ENCODE measurements at places on chromosomes 1 and 21.

GRCh38 chr1:86470859-86471258 is 2.1 kb downstream of the CLCA1 start:
- DNase-seq = no peak

DNA sequence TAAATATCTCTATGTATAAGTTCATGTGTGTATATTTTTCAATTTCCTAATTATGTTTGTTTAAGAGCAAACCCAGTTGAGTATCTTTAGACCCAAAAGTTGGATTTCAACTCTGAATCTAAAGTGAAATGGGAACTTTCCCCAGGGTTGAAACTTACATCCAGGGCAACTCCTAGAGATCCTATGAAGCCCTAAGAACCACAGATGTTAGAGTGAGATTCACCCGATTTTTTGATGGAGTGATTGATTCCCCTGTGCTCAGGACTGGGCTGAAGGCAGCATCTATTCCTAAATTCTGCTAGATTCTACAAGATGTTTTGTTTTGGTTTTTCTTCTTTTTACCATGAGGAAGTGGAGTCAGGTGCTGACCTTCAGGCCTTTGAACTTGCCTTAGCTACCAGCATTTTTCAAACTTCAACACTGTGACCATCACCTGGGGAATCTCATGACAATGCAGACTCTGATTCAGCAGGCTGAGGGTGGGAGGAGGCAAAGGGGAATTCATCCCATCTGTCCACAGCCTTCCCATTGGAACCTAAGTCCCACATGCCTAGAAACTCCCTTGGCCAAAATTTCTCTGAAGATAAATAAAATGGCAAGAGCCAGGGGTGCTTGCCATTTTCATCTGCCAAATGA is 145.5 kb downstream of the ETS2 start:
- no peak for DNase-seq

DNA sequence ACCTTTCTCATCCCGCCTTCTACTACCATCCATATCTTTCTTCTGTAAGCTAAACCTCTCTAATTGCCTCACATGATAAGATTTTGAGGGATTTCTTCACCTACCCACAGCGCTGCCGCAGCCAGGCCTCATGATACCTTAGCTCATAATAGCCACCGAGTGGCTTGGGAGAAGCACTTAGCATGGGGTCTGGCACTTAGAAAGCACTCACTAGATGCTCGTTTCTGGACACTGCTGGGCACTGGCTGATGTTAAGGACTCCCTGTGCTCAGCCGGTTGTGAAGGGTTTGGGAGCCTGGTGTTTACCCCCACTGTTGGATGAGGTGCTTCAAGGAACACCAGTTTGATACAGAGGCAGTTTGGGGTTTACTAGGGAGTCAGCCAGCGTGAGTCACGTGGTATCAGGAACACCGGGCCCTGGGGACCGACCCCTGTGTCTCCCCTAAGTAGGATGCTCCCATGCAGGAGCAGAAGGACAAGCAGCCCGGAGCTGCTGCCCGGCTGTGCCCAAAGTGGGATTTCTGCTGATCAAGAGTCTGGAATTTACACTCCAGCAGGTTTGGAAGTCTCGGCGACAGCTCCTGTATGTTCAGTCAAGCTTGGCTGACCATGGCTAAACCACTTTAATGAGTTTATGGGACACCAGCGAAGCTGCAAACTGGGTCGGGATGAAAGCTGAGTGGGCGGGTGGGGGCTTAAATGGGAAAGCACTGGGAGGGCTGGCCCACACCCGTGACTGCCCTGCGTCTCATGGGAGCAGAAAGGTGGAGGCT is 63.3 kb downstream of the GALNT2 start:
- no peak for DNase-seq

- DNase-seq = no peak
Measured at GRCh38 chr1:3065797-3066196, 3.2 kb upstream of the PRDM16 start.

GRCh38 chr1:245687636-245688535 is 533.1 kb downstream of the KIF26B start:
- no peak for DNase-seq

- no peak for DNase-seq
Measured at GRCh38 chr1:208351838-208352237, 107.7 kb upstream of the PLXNA2 start.

DNA sequence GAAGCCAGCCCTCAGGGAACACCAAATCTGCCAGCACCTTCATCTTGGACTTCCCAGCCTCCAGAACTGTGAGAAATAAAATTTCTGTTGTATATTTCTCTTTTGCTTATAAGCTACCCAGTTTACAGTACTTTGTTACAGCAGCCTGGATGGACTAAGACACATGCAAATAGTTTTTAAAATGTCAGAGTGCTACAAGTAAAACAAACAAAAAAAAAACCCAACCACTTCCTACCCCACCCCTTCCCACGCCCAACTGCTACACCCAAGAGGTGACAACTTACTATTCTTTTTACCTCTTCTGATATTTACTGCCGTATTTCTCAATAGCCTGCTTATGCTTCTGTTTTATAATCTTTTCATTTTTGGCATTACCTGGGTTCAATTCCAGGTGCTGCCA is 8.6 kb upstream of the SPSB1 start:
- peak; percentile 61 for DNase-seq

DNA sequence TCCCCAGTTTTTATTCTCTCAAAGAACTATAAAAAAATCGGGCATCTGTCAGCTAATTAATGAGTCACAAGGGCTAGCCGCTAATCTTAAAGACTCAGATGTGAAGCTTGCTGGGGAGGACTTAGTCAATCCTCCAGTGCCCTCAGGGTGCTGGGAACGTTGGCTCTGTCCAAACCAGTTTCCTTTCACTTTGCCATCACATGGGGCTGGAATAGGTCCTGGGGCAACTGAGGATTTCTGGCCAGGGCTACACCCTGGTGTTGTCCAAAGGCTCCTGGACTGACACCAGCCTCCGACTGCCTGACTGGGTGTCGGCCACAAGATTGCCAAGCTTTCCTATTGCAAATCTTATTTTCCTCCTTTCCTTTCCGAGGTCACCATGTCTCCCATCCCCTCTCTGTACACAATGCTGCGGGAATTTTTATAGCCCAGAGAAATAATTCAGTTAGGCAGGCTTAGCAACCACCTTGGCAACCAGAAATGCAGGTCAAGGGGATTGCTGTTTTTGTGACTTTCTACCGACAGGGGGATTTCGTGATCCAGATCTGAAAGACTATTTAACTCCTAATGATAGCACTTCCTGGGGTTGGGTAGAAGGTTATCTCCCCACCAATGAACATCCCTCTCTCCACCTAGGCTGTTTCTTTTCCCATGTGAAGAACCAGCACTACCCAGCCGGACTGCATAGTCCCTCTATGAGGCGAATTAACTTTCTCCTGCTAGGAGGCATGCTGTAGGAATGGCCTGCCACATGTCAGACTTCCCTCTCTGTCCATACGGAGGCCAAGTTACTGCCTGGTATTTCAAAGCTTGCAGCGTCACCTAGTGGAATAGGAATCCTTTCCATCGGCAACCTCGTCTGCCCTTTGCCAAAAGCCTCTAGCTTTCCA is 29.9 kb upstream of the CTBS start:
- no peak for DNase-seq

DNA sequence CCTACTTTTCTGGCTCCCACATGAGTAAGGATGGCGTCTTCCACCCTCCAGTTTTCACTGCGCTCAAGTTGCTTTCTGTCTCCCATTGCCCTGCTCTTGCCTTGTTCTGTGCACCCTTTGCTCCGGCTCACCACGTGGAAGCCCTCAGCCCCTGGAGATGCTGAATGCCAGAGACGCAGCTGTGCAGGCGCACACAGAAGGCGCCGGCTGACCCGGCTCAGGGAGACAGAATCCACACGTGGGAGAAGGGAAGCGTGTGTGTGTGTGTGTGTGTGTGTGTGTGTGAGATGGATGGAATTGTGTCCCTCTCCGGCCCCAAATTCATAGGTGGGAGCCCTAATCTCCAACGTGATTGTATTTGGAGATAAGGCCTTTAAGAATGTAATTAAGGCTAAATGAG is 118.2 kb upstream of the ERRFI1 start:
- no peak for DNase-seq

- DNase-seq = no peak
Measured at GRCh38 chr21:38830671-38831525, 25.2 kb downstream of the ETS2 start.

DNA sequence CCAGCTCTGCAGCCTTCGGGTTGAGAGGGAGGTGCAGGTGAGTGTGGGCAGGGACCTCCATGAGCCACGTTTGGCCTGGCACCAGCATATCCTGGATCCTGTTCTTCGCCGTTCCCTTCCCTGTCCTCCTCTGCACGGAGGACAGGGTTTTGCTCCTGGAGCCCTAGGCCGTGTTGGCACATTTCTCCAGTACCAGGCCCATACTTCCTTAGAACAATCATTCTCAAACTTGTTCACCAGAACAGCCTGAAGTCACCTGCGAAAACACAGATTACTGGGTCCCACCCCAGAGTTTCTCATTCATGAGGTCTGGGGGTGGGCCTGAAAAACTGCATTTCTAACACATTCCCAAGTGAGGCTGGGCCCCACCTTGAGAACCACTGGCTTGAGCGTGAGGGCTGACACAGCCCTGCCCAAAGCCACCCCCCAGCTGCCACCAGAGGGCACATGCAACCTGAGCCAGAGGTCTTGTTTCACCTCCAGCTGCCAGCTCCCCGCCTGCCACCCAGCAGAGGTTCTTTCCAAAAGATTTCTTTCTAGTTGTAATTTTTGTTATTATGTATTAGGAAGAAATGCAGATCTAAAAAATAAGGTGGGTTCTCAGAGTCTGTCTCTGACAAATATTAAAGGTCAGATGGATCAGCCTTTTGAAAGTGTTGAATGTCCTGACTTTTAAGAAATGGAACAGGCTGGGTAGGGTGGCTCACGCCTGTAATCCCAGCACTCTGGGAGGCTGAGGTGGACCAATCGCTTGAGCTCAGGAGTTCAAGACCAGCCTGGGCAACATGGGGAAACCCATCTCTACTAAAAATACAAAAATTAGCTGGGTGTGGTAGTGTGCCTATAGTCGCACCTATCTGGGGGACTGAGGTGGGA is 39.6 kb upstream of the LDLRAP1 start:
- DNase-seq = peak; percentile 74

GRCh38 chr1:223702735-223703667 is 9.3 kb upstream of the CAPN2 start:
- no peak for DNase-seq

DNA sequence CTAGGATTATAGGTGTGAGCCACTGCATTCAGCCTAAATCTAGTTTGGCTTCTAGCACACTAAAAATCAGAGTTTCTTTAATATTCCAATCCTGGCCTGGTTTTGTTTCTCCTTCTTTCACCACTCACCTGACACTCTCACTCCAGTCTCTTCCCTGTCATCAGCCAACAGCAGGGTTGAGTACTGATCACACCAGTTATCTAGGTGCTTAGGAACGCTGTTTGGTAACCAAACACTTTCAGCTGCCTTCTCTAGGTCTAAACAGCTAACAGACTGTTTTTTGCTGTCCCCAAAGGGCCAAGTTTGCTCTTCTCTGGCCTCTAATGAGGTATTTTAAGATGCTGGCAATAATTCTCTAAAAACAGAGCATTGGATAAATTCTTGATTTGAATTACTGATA is 17.7 kb upstream of the FRRS1 start:
- DNase-seq = no peak

GRCh38 chr1:164709126-164709525 is 150.1 kb downstream of the PBX1 start:
- no peak for DNase-seq

- DNase-seq = no peak
Measured at GRCh38 chr1:202276920-202277319, 64.8 kb downstream of the UBE2T start.

DNA sequence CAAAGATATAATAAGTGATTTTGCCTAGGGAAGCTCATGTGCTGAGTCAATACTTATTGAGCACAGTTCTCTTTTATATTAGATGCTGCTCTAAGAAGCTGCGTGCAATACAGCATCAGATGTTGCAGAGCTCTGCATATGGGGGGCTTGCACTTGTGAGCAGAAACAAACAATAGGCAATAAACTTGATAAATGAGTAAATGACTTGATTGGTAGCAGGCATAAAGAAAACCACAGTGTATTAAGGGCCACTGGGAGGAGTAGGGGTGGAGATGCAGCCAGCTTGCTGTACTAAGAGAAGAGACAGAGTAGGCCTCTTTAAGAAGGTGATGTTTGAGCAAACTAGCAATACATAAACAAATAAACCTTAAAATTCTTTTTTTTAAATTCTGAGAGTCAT is 598.5 kb upstream of the ADAMTS5 start:
- DNase-seq = no peak

DNA sequence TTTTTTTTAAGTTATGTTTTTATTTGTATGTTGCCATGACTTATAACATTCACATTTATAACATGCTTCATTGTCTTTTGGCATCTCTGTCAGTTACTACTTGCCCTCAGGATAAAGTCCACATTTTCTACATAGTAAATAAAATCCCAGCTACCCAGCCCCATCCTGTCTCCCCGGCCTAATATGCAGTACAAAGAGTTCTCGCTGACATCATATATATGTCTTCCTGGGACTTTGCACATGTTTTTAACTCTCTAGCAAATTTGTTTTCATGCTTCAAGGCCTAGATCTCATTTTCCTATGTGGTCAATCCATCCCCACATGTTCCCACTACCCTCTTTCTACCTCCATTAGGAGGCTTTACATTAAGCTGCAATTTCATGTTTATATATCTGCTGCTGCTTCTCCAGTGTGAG is 33.0 kb upstream of the IVNS1ABP start:
- DNase-seq = no peak

DNA sequence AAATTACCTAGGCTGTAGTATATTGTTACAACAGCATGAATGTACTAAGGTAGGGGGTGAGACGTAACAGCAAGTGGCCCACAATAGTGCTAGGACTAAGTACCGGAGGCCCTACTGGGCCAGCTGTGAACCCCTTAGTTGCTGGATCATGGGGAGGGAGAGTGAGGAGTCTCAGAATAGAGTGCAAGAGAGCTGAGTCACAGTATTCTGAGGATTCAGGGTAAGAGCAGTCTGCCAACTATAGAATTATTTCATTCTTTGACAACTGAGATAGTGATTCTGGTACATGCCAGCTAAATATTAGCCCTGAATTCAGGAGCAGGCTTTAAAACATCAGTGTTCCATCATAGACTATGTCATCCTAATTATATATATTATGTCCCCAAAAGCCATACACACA is 218.7 kb downstream of the TM2D1 start:
- DNase-seq = no peak

GRCh38 chr1:53189061-53189460 is 7.6 kb upstream of the CPT2 start:
- no peak for DNase-seq

GRCh38 chr1:83932281-83932680 is 66.7 kb downstream of the TTLL7 start:
- no peak for DNase-seq

- DNase-seq = no peak
Measured at GRCh38 chr1:54461731-54462596, 55.8 kb upstream of the SSBP3 start.

GRCh38 chr1:59743324-59744091 is 71.2 kb upstream of the HOOK1 start:
- no peak for DNase-seq

GRCh38 chr1:49854741-49855140 is 169.0 kb downstream of the AGBL4 start:
- no peak for DNase-seq
